ENCODE measurements at places on chromosomes 5 and 9.

DNA sequence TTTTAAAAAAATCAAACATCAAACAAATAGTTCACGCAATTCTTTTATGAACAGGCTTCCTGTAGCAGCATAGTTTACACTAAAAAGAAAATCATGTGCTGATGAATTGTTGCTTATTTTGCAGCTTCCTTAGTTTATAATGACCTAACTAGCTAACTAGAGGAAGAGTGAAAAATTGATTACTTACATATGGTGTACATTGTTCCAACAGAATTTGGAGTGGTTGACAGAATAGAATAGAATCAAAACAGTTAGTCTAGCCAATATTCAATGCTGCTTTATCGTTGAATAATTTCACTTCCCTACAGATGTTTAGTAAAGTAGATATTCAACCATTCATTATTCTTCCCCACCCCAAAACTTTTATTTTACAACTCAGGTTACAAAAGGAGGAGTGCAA lies 4.2 kb downstream of the NMUR2 start:
- no peak for DNase-seq

- no peak for DNase-seq
Measured at GRCh38 chr5:113170707-113171106, 194.1 kb downstream of the DCP2 start.

GRCh38 chr5:105806596-105806995 lies 1864.1 kb downstream of the EFNA5 start:
- no peak for DNase-seq

- DNase-seq, result no peak
Measured at GRCh38 chr5:89064736-89065135, 181.8 kb upstream of the MEF2C start.

DNA sequence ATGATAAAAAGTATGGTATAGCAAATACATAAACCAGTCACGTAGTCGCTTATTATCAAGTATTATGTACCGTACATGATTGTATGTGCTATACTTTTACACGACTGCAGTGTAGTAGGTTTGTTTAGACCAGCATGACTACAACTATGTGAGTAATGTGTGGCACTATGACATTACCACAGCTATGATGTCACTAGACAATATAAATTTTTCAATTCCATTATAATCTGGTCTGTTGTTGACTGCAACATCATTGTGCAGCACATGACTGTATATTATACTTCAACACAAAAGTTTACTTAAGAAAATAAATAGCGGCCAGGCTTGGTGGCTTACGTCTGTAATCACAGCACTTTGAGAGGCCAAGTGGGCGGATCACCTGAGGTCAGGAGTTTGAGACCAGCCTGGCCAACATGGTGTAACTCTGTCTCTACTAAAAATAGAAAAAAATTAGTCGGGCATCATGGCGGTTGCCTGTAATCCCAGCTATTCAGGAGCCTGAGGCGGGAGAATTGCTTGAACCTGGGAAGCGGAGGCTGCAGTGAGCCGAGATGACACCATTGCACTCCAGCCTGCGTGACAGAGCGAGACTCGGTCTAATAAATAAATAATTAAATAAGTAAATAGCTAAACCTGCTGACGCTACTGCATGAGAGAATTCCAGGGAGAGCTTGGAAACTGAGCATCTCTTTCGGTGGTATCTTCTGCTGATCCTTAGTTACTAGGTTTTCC lies 24.6 kb upstream of the JADE2 start:
- no peak for DNase-seq

Measured in stimulated activated CD4-positive, alpha-beta T cell treated with anti-CD3 and anti-CD28 coated beads, Interleukin-1b, Interleukin-23, amount 100 ng/mL, for 48 hours (primary cell).